ENCODE measurements at places on chromosomes 6 and 20.

DNA sequence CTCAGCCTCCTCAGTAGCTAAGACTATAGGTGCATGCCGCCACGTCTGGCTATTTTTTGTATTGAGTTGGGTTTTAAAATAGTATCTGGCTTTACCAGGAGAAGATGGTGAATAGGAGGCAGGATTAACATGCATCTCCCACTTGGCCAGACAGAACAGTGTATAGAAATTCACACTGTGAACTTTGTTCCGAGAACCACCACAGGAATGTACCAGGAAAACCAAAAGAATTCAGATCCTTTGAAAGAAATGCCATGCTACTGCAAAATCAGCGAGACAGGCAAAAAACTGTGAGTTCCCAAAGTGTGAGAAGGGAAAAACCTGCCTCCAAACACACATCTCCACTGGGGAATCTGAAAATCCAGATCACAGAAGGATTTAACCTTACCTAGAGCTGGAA, 327.6 kb downstream of the NKAIN2 start:
- DNase-seq, result no peak

GRCh38 chr6:82227770-82228169, 19.8 kb downstream of the IBTK start:
- no peak for DNase-seq

GRCh38 chr6:158206740-158207421, 38.7 kb downstream of the GTF2H5 start:
- no peak for DNase-seq

DNA sequence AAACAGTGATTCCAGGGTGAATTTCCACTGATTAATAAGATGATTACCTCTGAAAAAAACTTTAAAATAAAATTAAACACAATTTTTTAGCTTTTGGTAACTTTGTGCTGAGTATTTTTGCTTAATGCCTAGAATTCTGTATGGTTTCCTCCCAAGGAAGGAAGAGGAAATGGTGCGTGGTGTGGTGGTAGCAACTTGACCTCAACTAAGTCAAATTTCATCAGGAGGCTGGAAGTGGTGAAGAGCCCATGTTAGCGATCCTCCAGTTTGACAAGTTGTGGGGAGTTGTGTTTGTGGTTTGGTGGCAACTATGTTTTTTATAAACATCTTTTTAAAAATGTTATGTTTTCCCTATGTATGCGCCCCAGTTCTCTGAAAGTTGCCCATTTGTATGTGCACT, 5.0 kb upstream of the RTF2 start:
- no peak for DNase-seq

DNA sequence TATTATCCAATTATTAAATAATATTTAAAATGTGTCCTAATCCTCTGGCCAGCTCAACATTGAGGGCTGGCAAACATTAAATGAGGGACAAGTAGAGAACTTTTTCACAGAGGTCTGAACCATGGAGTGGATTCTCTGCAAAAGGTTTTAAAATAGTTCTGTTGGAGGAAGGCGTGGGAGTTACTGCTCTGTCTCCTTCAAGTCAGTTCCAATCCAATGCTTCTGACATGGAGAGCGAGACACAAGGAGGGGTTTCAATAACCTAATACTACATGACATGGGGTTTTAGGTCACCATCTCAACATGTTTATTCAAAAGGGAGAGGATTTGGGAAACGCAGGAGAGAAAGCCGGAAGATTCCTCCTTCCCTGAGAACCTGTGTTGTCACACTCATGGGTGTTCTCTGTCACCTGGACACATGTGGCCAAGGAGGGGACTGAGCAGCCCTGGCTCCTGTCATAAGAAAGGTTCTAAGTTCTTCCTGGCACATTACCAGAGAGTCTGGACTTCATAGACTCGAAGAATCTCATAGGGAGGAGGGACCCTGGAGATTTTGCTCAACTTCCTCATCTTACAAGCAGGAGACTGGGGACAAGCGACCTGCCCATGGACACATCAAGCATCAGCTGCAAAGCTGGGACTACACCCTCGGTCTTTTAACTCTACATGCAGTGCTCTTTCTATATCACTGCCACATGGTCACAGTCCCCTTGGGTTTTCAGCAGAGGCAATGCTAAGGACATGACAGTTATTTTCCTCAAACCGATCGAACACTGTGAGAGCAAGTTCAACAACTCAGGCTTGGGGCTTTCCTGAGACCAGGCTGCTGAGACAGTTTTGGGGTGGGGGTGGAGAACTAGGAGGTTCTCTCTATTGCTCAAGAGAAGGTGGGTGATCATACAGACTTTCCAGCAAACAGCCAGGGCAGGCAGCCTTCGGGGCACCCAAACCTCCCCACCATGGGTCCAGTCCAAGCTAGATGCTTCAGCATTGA, 38.6 kb downstream of the PRDM1 start:
- no peak for DNase-seq

DNA sequence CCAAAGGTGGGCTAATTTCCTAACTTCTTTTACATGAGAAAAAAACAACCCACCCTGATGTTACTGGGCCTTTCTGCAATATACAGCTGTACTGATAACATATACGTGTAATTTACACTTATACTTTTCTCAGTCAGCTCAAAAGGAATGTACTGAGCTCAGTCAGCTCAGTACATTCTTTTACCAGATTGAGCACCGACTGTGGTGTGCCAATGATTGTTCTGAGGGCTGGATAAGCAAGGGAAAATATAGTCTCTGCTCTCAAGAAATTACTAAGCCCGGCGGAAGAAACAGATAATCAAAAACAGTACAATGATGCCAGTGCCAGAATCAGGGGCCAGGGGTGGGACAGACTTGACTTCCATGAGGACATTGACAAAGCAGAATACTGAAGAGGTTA, 10.0 kb upstream of the BLOC1S5 start:
- no peak for DNase-seq

DNA sequence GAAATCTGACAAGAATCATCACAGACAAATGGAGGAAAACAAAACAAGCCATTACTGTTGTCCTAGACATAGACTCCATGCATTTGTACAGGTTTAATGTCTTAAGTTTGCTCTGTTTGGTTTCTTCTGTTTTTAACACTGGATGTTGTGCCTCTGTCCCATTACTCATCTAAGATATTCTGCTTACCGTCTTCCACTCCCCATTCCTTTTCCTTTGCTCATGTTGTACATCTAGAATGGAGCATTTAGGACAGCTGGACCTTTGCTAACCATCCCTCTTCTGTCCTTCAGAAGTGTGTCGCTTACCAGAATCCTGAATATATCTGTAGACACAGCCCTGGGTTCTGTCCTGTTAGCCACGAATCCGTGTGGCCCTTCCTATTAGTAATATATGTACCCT, 35.2 kb downstream of the RAB22A start:
- DNase-seq, result no peak

All from RPMI8226 (cell line).